ENCODE measurements at places on chromosomes 16 and 17.

GRCh38 chr16:48271728-48272127, 24.4 kb upstream of the ABCC11 start:
- no peak for DNase-seq

GRCh38 chr17:6558932-6559752, 2.8 kb upstream of the PITPNM3 start:
- no peak for DNase-seq

DNA sequence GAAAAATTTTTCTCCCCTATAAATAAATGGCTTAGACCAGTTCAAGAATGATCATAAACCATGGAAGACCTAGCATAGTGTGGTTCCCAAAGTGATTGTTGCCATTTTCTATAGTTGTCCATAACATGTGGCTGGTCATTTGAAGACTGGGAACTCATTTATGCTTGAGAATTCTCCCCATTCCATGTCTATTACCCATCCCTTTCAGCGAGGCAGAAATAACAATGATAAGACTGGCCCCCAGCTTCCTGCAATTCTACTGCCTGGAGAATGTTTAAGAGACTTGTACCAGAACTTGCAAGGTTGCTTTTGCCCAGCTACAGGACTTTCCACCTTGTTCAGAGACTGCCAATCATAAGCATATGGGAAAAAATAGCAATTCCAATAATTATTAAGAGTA, 146.5 kb upstream of the CDH11 start:
- no peak for DNase-seq

GRCh38 chr16:58128181-58128631, 975 bp downstream of the CFAP20 start:
- no peak for DNase-seq

- DNase-seq: no peak
These were observed 9.8 kb upstream of the KIF19 start for GRCh38 chr17:74316220-74316619.

- DNase-seq: no peak
These were observed 416.8 kb upstream of the CCL2 start for GRCh38 chr17:33838281-33838680.

GRCh38 chr17:48012151-48012520, 25.5 kb downstream of the COPZ2 start:
- DNase-seq: peak; percentile 30

- no peak for DNase-seq
These were observed 110.6 kb downstream of the ZFHX3 start for GRCh38 chr16:72937360-72937759.

Data from stimulated activated CD4-positive, alpha-beta T cell treated with anti-CD3 and anti-CD28 coated beads, Interleukin-1b, Interleukin-23, amount 100 ng/mL, for 1 hour (primary cell).